Hepatic stellate cell (primary cell): ENCODE measurements at places on chromosomes 13 and 19.

- no peak for DNase-seq
Measured at GRCh38 chr19:12797141-12797587, 4.4 kb downstream of the PRDX2 start.

DNA sequence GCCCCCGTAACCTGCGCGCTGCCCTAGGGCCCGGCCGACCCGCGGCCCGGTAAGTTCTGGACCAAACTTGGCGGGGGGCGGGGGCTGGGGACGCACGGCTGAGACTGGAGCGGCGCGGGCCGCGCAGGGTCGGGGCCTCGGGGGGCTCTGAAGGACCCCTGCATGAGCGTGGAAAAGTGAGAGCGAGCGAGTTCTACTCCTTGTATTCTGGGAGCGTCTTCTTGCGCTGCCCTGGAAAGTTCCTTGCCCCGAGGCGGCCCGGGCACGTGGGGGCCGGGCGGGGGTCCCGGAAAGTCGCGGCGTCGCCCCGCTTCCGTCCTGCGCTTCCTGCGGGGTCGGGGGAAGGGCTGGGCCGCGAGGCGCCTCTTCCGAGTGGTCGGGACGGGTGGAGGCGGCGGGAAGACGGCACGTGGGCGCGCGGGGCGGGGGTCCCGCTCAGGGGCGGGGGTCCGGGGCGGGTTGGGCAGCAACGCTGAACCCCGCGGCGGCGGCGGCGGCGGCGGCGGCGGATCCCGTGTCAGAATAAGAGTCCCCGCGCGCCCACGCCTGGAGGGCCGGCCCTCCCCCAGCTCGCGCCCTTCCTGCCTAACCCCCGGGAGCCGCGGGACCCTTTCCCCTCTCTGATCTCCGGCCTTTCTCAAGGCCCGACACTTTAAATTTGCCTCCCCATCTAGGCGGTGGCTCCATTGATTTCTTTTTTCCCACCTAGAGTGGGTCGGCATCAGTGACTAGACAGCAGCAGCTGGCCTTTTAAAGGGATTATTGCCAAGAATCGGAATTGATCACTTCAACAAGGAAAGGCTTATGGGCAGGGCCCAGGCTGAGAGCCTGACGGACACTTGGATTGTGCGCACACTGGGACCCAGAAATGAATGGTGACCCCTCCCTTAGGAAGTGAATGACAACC lies 749 bp downstream of the GATAD2A start:
- DNase-seq: no peak

DNA sequence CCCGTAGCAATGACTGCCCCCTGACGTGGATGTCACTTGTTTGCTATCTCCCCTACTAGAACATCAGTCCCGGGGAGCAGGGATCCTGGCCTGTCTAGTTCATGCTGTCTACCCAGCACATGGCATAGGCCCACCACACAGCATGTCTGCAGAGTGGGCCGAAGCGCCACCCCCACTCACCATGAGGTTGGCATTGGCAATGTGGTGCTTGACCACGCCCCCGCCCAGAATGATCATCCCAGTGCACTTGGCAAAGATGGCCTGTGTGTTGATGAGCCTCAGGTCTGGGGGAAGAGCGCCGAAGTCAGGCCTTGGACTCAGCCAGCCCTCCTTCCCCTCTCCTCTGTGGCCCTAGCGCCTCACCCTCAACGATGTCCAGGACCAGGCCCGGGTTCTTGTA lies 4.8 kb downstream of the DHPS start:
- DNase-seq: no peak

GRCh38 chr19:16901491-16902175 lies 12.8 kb downstream of the F2RL3 start:
- DNase-seq: no peak

GRCh38 chr13:59459972-59460371 lies 703.8 kb downstream of the DIAPH3 start:
- no peak for DNase-seq

DNA sequence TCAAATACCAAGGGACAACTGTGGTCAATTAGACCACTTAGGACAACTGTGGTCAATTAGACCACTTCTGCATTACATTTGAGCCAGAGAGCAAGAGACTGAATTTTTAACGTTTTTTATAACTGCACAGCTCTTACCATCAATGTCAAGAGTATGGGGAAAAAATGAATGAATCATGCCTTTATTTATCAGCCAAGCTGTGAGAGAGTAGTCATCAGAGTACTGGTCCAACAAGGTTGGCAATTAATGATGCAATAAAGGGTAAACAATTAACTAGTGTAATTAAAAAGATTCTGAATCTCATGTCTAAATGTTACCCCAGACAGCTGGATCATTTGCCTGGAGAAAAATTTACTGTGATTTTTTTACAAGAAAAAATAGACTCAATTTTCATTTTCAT lies 381.1 kb downstream of the LIG4 start:
- no peak for DNase-seq

DNA sequence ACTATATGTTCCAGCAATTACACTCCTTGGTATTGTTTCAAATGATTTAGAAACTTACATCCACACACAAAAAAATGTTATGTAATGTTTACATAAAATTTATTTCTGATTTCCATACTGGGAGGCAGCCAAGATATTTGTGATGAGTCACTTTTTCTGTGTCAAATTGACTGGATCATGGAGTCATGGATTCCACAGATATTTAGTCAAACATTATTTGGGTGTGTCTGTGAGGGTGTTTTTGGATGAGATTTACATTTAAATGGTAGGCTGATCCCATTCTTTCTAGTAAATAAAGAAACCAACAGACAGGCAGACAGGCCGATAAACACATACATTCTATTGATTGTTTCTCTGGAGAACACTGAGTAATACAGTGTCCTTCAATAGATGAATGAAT lies 562.8 kb downstream of the SLITRK6 start:
- no peak for DNase-seq
